Muscle of leg (tissue), 16 donors: ENCODE measurements at places on chromosomes 11 and 22. TPM values are rescaled to one million over a fixed set of nuclear protein-coding genes. Genes with fewer than 3 reads are reported as not detected.

The CCDC81 gene
- 1.1 TPM for total RNA-seq

The GGTLC2 gene
- total RNA-seq: not detected

The KRTAP5-10 gene
- not detected for total RNA-seq

The SYT7 gene
- total RNA-seq: 0.93 TPM

GRCh38 chr11:12784445-12784844, 110.2 kb downstream of the TEAD1 start:
- peaks cover 21% of the 10 kb centered on the region for H3K4me1 ChIP-seq
- H3K27ac ChIP-seq: peak overlapping the region; percentile 71
- no peaks in the 10 kb centered on the region for H3K27me3 ChIP-seq
- peaks cover 4% of the 10 kb centered on the region for H3K36me3 ChIP-seq

GRCh38 chr11:16809886-16810668, 71.6 kb downstream of the C11orf58 start:
- no peak overlapping the region for H3K4me3 ChIP-seq
- peaks cover 4% of the 10 kb centered on the region for H3K27me3 ChIP-seq
- H3K4me1 ChIP-seq: peaks cover 54% of the 10 kb centered on the region

DNA sequence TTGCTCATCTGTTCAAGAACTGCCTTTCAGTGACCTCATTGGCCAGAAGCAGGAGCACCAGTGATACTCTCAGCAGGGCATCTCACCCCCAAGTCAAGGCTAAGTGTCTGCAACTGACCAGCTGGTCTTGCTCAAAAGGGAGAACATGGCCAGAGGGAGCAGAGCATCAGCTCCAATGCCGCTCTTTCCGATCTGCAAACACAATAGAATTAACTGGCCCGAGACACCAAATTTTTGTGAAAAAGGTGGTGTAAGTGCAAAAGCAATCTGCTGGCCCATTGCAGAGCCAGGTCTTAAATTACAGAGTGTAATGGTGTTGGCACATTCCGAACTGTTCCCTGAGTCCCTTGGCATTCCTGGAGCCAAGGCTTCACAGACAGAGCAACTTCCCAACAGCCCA, 97.0 kb downstream of the PKNOX2 start:
- H3K4me3 ChIP-seq: no peak overlapping the region
- peak; percentile 33 for DNase-seq
- H3K36me3 ChIP-seq: peaks cover 2% of the 10 kb centered on the region
- peaks cover 75% of the 10 kb centered on the region for H3K4me1 ChIP-seq
- H3K27ac ChIP-seq: peak overlapping the region; percentile 88

GRCh38 chr11:86184728-86185380, 59.7 kb upstream of the EED start:
- no peak overlapping the region for H3K4me3 ChIP-seq
- H3K36me3 ChIP-seq: no peaks in the 10 kb centered on the region
- no peaks in the 10 kb centered on the region for H3K27me3 ChIP-seq
- peaks cover 2% of the 10 kb centered on the region for H3K4me1 ChIP-seq

GRCh38 chr11:66888282-66888681, 31.4 kb downstream of the LRFN4 start:
- no peaks in the 10 kb centered on the region for H3K27me3 ChIP-seq
- no peak overlapping the region for H3K4me3 ChIP-seq
- no peaks in the 10 kb centered on the region for H3K36me3 ChIP-seq
- peaks cover 16% of the 10 kb centered on the region for H3K4me1 ChIP-seq
